Fibroblast of lung (primary cell): ENCODE measurements at places on chromosomes 5 and 9.
A peak's percentile ranks its signal among the peaks of the same experiment; 100 is the strongest.

GRCh38 chr5:68502531-68502930, 287.0 kb downstream of the PIK3R1 start:
- DNase-seq: no peak

GRCh38 chr9:28166179-28166578, 592.9 kb upstream of the C9orf72 start:
- no peak for DNase-seq

- DNase-seq: peak; percentile 85
These were observed 683.8 kb downstream of the LRRC70 start for GRCh38 chr5:63262185-63262981.

- DNase-seq: peak; percentile 30
These were observed 586.0 kb upstream of the BRINP1 start for GRCh38 chr9:119955276-119955675.

DNA sequence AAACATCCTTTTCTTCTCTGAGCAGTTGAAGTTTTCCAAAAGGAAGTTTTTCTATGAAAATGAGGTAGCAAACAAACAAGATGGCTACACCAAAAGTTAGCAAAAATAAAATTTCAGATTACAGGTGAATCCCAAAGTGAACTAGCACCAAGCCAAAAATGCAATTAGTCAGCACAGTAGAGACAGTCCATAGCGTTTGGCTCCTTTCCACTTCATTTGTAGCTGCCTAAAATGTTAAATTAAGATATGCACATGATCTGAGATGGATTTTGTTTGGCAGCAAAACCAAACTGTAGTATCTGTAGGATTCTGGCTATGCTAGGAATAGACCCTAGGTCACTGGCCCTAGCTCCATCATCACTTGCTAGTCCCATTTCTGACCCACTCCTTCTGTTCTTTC, 45.7 kb upstream of the SHOC1 start:
- DNase-seq: no peak

DNA sequence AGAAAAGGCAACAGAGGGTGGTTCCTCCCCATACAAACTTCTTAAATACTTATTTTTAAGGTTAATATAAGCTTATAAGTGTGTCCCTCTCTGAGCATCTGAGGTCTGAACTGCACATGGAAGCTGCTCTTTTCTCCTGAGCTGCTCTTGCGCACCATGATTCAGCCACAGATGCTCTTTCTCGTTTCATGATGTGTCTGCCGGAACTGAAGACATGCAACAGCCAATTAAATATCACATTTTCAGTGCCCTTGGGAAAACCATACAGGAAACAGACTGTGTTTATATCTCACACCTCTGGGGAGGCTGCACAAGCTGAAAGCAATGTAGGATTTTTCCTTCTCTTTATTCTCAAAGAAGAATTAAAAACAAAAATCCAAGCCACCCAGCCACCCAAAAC, 96.8 kb upstream of the NREP start:
- peak; percentile 61 for DNase-seq

- no peak for DNase-seq
These were observed 142.1 kb upstream of the DAB2 start for GRCh38 chr5:39566891-39567290.

DNA sequence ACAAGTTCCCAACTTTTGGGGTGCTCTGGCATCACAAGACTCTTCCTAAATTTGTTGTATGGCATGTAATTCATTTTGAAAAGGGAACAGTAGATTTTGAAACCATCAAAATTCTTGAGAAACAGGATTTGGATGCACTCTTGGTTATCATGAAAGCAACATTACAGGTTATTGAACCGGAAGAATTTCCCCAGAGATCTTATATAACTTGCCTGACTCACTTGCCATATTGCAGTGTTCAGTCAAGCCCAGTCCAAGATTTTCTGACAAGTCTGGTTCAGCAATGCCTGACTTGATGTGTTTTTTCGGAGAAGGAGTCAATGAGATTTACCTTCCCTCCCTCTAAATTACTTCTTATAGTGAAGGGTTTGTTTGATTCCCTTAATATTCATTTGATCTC, 32.0 kb downstream of the SMIM15 start:
- DNase-seq: no peak

DNA sequence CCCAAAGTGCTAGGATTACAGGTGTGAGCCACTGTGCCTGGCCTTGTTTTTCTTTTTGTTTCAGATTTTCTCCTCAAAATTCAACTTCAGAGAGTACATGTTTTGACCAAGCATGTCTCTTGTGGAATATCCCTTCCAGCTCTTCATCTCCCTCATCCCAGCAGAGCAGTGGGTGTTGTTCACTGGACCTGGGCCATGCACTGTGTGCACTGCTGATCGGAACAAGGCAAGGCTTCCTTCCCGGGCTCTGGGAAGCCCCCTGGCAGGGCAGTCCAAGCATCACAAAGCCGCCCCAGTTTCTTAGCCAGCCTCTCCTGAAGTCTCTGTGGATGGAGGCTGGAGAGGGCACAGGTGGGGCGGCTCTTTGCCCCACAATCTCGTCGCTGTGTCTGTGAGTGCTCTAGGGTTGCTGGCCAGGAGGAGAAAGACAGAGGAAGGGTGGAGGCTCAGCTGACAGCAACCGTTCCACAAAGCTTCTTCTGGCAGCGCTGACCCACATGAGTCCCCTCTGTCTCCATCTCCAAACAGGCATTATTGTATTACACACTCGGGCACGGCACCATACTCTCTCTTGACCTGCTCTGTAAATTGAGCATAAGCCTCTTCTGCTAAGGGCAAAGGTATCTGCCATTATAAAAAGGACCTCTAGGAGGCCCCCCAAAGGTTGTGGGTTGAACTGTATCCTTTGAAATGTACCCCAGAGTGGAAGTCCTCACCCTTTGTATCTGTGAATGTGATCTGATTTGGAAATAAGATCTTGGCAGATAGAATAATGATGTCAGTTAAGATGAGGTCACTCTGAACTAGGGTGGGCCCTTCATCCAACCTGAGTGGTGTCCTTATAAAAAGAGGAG, 89.6 kb downstream of the TARS1 start:
- DNase-seq: no peak

- peak; percentile 6 for DNase-seq
These were observed 72.4 kb upstream of the CXCL14 start for GRCh38 chr5:135651156-135651555.

GRCh38 chr5:100780376-100780870, 122.7 kb downstream of the ST8SIA4 start:
- DNase-seq: no peak

GRCh38 chr9:76868897-76869296, 37.0 kb downstream of the PRUNE2 start:
- peak; percentile 62 for DNase-seq

DNA sequence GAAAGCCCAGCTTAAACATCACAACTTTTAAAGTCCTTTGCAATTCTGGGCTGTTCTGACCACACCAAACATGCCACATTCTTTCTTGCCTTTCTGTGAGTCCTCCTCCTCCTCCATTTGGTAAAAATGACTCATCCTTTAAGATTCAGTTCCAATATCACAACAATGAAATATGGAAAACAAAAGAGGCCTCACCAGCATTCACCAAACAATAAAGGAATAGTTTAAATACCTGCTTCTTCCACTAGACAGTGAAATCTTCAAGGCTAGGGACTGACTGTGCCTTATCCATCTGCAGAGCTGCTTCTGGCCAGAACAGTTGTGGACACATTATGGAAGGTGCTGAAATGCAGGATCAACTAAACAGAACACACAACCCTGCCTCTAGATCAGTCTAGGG, 36.0 kb downstream of the NR6A1 start:
- DNase-seq: peak; percentile 85

DNA sequence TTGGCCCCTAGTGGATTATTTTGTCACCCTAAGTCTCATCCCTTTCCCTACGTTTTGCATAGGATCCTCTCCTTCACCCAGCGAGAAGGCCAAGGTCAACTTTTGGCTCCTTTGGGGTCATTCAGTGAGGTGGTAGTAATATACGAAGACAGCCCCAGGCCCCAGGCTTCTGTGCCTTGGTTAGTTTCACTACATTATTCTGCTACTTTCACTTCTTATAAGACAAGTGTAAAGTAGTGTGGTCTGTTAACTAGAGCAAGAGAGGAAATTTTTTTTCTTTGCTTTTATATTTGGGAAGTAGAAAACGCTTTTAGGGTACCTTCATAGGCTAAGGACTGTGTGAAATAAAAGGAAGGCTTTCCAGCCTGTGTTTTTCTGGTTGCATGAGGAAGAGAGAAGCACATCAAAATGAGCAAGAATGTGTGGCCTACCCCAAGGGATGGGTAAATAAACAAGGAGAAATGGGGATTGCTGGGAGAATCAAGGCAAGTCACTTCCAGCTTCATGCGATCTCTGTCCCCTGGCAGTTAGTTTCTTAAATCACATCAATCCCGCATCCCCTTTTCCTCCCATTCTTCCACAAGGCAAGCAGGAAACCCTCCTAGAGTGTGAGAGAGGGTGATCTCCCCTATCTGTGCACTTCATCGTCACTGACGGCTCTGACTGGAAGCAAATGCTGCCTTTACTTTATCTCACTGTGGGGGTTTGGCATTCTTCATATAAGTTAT, 677.0 kb upstream of the WWC1 start:
- no peak for DNase-seq

DNA sequence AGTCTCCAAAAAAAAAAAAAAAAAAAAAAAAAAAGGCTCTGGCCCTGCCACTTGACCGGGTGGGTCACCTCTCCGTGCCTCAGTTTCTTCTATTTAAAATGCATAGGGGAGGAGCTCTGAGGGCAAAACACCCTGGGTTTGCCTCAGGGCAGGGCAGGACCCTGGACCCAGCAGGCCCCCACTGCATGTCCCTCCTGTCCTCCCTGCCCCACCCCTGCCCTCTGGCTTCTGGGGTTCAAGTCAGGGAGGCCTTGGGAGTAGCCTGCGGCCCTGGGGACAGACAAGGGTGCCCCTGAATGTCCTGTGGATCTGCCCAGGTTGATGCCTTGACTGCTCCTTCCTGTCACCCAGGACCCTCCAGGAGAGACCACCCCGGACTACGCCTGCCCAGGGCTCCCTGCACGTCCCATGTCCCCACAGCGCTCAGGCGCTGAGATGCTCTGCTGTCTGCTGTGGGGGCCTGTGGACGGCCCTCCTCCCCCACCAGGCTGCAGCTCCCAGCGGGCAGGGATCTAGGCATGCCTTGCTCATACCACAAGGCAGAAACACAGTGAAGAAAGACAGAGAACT, 35.4 kb downstream of the ADAMTS2 start:
- no peak for DNase-seq

DNA sequence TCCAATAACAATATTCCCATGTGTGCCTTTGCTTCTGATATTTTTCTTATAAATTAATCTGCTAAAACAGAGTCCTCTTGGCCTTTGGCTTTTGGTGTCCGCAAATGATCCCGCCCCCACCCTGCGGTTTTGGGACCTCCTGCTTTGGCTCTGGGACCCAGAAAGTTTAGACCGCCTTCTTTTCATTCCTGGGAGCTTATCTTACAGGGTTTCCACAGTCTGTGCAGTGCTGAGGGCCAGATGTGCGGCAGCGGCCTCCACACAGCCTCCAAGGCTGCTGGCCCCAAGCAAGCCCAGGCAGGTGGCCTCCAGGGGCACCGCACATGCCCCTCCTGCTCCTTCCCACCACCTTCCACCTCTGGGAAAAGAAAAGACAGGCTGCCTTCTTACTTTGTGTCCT, 191.5 kb downstream of the ERCC6L2 start:
- no peak for DNase-seq

GRCh38 chr5:60092671-60093422, 199.3 kb upstream of the PDE4D start:
- peak; percentile 89 for DNase-seq

DNA sequence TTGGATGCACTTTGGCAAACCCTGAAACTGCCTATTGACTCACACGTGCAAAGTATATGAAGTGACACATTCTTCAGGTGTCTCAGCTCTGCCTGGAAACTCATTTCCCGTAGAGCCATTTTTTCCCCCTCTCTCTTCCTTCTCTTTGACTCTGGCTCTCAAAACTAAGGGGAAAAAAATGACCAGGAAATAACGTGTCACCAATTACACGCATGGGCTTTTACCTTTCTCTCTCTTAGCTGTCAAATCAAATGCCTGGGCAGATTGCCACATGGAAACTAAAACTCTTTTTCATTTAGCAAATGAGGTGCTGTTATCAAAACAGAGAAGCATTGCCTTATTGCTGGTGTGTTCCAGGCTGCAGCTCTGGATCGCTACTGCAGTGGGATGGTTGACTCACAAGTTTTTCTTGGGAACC, 18.3 kb upstream of the IFNK start:
- DNase-seq: peak; percentile 51

DNA sequence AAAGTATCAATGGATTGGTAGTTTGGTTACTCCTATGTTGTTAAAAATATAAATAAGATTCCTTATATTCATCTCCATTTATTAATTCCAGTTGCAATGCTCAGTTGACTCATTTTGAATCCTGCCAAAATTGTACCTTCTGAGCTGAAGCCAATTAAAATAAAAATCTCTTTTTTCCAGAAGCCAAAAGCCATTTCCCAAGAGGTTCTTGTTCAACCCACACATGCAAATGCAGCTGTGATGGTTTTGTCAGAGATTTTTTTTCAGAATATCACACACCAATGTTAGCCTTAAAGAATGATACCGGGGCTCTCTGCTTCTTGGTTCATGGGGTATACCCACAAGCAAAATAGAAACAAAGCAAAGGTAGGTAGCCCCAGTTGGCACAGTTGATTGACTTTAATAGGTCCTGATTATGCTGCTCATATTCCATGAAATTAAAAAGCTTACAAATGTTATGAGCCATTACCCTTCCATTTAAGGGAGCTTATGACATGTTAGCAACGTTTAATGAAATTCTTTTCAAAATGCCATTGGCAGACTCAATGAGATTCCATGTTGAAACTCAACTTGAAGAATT, 208.0 kb downstream of the SGCD start:
- peak; percentile 44 for DNase-seq

GRCh38 chr5:148151872-148152271, 16.5 kb upstream of the SPINK14 start:
- no peak for DNase-seq
